ENCODE measurements at places on chromosomes 6 and 20.

DNA sequence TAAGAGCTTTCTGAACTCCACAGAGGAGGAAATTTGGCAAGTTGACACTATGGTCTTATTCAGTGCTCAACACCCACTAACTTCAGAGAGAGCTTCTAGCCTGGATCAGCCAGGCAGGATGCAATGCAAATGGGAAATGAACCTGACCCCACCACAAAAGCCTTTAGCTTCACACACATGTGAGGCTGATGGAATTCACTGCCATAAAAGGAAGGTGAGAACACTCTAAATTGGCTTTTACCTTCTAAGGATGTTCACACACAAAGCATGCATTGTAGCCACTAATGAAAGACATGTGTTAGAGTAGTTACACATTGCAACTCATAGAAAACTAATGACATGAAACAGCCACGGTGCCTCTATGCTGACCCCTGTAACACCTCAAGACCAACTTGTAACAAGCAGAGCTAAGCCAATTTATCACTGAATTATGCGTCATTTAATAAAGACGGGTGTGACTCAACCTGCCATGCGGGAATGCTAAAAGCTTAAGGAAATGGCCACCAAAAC lies 262.1 kb downstream of the HACE1 start:
- no peak for DNase-seq

DNA sequence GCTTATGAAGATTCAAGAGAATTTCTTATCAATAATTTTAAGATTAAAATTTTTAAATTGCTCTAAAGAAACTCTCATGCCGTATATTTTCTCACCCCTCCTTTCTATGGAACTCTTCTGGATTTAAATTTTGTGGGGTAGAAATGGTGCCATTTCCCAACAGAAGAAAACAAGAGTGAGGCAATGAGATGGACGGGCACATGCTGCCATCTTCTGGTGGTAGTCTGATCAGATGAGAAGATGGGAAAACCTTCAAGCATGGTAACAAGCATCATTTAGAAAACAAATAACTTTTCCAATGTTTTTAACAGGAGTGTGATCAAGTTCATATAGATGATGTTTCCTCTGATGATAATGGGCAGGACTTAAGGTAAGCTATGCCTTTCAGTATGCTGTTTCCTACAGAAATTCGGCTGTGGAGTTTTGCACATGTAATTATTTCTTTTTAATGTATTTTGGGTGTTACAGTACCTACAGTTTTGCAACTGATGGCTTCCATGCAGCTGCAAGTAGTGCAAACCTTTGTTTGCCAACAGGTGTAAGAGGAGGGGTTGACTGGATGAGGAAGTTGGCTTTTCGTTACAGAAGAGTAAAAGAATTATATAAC lies 271.4 kb downstream of the EYA4 start:
- peak; percentile 59 for DNase-seq

GRCh38 chr6:31762878-31763618 lies 592 bp downstream of the SAPCD1 start:
- DNase-seq, result no peak

DNA sequence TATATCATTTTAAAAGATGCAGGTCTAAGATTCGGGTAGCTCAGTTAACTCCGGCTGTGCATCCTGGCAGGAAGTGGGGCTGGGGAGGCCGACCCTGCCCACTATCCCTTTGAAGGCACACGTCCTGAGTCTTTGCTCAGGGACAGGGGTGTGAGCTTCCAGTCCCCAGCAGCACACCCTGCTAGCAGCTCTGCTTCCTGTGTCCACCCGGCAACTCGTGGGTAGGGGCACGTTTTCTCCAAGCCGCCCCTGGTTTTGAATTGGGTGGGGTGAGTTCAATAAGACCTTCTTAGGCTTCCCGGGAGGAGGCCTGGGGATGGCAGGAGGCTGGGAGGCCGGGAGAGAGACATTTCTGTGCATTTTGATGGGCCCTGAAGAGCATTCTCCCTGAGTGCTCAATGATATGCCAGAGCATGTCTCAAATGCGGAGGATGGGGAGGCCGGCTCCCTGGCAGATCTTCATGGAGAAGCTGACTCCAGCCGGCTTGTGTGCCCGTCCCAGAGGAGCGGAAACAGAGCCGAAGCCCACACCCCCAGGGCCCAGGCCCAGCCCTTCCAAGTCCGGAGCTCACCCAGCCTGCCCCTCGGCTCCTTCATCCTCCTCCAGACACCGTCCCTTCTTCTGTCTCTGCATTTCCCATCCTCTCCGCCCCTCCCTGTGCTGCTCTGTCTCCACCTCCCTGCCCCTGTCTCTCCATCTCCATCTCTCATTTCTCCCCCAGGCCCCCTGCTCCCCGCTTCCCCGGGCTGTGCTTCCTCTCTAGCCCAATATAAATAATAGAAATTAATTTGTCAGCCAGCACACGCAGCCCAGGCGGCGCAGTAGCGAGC lies 36.3 kb upstream of the ZFAND3 start:
- peak; percentile 28 for DNase-seq

DNA sequence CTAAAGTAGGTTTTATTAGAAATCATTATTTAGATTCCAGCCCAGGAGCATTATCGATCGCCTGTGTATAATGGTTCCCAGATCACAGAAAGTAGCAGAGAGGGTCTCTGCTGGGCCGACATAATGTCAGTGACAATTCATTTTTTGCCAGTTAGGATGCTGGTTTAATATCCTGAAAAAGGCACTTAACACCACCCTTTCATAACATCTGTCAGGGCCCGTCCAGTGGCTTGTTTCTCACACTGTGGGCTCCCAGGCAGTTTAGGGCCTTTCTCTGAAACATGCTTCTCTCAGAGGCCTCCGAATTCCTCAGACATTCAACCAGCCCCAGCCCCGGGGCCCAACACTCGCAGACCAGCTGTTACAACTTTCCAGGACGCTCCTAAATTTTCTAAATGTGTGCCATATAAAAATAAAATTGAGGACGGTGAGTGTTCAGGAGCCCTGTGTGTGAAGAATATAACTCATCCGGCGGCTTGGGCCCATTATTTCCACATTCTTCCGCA lies 108.6 kb upstream of the EYA4 start:
- DNase-seq, result no peak

DNA sequence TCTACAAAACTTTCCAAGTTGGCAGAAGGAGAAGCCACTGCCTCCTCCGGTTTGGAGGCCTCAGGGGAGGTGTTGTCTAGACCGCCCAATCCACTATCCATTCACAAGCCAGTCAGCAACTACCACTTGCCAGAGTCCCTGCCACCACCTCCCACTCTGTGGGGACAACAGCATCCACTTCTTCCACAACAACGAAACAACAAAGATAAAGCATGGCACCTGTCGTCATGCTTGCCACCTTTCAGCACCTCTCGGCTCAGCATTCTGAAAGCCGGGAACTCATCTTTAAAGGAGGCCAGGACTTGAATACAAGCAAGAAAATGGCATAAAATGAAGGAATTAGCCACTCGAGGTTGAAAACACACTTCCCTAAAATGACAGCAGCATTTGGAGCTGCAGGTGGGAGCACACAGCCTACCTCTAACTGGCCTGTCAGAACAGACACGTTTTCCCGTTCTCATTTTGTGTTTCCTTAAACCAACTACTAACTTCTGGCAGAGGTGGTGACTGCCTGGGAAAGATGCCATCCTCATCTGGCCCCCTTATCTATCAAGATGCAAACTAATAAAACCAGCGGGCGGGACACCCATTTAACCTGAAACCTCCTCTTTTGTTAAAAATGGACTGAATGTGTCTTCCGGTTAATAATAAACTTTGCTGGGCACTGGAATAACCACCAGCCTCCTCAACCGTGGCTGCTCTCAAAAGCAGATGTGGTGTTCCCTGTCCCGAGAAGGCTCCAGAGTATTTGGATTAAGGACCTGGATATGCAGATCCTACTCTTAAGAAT lies 21.7 kb downstream of the YTHDF1 start:
- no peak for DNase-seq

DNA sequence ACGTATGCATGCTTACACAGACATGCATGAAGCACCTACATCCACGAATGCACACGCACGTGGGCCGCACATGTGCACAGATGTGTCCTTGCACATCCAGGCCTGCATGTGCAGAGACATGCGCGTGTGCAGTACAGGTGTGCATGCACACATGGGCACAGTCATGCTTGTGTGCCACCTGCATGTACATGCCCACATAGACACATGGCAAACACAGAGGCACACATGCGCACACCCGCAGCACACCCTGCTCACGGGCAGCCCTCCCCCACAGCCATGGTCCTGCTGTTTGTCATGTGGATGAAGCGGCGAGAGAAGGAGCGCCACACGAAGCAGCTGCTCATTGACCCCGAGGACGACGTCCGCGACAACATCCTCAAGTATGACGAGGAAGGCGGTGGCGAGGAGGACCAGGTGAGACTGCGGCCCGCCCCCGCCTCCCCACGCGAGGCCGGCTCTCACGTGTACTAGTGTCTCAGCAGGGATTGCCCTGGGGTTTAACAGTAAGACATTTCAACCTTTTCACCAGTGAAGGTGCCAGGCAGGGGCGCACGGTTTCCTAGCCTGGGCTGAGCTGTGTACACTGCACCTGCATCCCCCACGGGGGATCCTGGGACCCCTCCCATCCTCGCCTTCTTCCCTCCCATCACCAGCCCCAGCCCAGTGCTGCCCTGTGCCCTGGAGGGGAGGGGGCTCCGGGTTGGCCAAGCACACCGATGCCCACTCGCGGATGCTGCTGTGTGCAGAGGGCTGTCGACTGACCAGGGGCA lies 132.8 kb downstream of the TAF4 start:
- no peak for DNase-seq

DNA sequence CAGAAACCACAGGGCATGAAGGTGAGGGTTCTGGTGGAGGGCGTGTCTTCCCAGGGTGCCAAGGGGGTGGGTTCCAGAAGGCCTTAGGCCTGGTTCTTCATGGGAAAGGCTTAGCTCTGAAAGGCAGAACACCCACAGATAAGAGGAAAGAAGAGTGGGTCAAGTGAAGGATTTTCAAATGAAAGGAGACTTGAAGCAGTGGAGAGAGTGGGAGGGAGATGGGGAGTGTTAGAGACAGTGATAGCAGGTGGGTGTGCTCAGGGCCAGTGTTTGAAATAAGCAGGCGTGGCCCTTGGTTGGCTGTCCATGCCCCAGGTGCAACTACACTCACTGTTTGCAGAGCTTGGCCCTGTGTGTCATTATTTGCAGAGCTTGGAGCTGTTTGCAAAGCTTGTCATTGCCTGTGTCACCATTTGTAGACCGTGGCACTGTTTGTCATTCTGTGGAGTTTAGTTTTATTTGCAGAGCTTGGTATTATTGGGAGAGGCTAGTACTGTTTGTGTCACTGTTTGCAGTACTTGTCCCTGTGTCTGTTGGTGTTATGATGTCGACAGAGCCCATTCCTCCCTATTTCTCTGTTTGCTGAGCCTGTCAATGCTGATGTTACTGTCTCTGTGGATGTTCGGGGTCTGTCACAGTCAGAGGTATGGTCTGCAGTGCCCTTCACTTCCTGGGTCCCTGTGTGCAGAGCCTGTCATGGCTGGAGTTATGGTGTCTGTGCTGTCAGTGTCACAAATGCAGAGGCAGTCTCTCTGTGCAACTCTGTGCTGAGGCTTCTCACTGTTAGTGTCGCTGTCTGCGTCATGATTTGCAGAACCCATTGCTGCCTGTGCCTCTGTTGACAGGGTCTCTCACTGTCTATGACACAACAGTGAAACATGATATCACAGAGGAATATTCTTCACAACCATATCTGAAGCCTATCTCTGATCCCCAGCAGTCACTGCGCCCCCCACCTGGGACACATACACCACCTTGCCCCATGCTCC lies 127.7 kb upstream of the LRFN2 start:
- no peak for DNase-seq

- DNase-seq, result no peak
These were observed 12.7 kb downstream of the L3MBTL1 start for GRCh38 chr20:43520074-43520630.

GRCh38 chr20:32204205-32205109 lies 3.1 kb downstream of the PLAGL2 start:
- no peak for DNase-seq

DNA sequence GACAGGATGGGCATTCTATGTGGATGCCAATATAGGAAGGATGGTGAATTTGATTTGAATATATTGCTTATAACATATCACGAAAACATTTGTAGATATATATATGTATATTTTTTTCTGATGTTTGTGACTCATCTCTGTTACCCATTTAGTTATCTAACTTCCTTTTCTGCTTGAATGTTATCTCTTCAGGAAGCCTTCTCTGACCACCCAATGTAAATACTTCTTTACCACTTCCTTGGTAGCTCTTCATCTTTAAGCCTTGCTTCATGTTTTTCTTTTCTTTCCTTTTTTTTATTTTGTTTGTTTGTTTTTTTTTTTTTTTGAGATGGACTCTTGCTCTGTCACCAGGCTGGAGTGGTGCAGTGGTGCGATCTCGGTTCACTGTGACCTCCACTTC lies 260.5 kb upstream of the EPHA7 start:
- no peak for DNase-seq

DNA sequence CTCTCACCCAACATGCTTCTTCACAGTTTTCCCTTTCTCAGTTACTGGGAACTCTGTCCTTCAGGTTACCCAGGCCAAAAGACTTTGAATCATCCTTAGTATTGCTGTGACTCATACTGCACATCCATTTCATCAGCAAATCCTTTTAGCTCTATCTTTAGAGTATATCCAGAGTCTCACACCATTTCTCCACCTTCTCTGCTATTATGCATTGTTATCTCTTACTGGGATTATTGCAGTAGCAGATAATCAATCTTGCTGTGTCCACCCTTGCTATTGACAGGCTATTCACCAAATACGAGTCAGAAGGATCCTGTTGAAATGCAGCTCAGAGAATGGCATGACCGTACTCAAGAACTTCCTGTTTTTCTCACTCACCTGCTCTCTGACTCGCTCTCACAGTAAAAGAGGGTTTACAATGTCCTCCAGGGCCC lies 57.3 kb downstream of the BCKDHB start:
- no peak for DNase-seq

DNA sequence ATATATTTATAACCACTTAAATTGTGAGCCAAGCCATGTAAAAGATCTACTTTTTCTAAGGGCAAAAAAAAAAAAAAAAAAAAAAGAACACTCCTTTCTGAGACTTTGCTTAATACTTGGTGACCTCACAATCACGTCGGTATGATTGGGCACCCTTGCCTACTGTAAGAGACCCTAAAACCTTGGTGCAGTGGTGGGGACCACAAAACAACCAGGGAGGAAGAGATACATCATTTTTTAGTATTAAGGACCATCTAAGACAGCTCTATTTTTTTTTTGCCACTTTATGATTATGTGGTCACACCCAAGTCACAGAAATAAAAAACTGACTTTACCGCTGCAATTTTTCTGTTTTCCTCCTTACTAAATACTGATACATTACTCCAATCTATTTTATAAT lies 22.9 kb downstream of the PRDM1 start:
- no peak for DNase-seq

GRCh38 chr6:5102267-5102970 lies 17.3 kb downstream of the PPP1R3G start:
- no peak for DNase-seq

GRCh38 chr20:47365023-47365764 lies 8.7 kb upstream of the ZMYND8 start:
- DNase-seq, result no peak

DNA sequence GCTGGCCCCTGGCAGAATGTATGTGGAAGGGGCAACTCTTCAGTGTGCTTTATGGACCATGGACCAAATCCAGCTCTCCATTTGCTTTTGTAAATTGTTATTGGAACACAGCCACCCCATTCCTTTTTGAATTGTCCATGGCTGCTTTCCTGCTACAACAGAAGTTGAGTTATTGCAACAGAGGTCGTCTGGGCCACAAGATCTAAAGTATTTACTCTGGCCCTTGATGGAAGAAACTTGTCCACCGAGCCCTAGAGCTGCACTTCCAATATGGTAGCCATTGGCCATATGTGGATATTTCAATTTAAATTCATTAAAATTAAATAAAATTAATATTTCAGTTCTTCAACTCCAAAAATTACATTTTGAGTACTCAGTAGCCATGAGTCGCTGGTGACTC lies 543.5 kb downstream of the PTPRT start:
- no peak for DNase-seq

- DNase-seq, result no peak
These were observed 62.3 kb upstream of the NNAT start for GRCh38 chr20:37458761-37459160.

Measured in right lung (tissue), 10 donors.